ENCODE measurements at places on chromosomes 11 and 22.
A peak's percentile ranks its signal among the peaks of the same experiment; 100 is the strongest.

DNA sequence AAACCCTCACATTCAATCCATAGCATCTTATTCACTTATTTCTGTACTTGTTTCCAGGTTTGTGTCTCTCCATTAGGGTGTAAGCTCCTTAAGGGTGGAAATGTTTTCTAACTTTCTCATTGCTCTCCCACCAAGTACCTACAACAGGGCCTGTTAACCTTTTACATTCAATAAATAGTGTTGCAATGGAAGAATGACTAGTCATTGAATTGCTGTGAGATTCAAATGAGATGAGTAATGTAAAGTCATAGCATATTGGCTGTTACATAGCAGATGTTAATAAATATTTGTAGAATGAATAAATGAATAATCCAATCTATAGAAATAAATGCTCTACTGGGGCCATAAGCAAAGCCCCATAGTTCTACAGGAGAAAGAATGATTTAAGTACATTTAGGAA lies 75.4 kb upstream of the DDI1 start:
- no peak for DNase-seq

GRCh38 chr11:19306179-19306944 lies 65.6 kb upstream of the E2F8 start:
- DNase-seq: no peak

- peak; percentile 12 for DNase-seq
Observed at GRCh38 chr11:88814076-88814475, 251.7 kb downstream of the GRM5 start.

DNA sequence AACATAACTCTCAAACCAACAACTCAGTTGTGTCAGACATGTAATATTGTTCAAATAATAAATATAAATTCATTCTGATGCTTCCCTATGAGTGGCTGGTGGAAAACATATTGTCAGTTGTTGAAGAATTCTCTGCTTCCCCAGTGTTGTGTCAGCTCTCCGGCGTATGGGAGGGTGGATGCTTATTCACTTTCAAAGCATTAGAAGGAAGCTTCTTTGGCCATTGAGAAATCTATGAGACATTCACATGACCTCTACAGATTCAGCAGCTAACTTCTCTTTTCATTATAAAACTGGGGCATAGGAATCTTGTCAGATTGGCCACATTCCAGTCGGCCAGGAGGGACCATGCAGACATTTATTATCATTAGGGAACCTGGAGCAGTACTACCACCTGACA lies 2.9 kb downstream of the OR51V1 start:
- DNase-seq: no peak

DNA sequence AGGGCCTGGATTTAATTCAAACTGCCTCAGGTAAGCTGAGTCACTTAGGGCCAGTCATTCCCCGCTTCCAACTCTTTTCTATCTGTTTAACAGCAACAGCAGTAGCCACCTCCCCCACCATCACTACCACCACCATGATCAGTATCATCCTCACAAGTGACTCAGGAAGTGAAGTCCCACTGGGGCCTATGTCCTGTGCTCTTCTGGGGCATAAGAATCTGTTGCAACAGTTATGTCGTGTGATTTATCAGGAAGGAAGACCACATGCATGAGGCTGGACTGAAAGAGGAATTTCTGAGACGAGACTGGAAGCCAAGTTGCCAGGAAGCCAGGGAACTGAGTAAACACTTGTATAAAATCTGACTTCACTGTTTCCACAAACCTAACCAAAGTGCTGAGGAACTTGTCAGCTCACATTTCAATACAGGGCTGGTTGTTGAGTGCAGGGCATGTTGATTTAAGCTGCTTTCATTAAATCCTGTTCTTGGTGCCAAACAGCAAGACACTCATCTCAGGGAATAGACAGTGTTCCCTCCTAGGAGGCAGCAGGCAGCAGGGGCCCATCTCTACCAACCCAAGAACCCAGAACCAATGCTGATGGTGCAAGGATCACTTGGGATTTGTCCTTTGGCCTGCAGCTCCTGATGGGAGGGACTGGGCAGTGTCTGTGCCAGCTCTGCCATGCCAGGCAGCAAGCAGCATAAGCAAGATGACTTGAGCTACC lies 226.7 kb upstream of the NARS2 start:
- no peak for DNase-seq

DNA sequence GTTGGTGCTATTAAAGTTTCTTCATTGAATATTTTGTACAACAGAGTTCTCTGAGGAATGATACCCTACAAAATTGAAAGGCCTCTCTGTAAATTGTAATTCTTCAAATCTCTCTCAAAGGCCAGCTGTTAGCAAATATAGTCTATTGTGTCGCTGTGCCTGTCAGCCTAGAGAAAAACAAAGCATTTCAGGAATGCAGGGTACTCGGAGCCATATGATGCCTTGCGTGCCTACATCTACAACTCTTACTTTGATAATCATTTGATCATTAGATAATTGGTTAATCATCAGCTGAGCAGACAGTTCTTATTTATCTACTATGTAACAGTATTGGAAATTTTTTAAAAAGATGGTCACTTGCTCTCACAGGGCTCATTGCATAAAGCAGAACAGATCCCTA lies 67.3 kb downstream of the RNF169 start:
- DNase-seq: no peak

- no peak for DNase-seq
Observed at GRCh38 chr22:43226377-43227238, 39.7 kb upstream of the TTLL12 start.

- peak; percentile 7 for DNase-seq
Observed at GRCh38 chr11:100930185-100930778, 199.3 kb downstream of the PGR start.

DNA sequence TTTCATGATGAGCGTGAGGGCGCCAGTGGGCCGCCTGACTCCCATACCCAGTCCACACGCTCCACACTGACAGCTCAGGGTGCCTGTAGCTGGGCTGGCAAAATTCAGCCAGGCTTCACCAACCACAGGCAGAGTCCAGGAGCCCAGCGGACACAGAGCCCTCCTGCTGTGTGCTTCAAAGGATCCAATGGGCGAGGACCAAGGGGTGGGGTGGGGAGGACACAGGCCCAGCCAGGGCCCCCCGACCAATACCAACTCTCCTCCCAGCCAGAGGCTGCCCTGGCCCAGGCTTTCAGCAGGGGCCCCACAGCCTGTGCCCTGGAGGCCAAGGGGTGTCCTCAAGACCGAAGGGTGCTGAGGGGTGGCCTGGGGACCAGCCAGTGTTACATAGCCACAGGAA lies 336.1 kb downstream of the CTTN start:
- DNase-seq: no peak

DNA sequence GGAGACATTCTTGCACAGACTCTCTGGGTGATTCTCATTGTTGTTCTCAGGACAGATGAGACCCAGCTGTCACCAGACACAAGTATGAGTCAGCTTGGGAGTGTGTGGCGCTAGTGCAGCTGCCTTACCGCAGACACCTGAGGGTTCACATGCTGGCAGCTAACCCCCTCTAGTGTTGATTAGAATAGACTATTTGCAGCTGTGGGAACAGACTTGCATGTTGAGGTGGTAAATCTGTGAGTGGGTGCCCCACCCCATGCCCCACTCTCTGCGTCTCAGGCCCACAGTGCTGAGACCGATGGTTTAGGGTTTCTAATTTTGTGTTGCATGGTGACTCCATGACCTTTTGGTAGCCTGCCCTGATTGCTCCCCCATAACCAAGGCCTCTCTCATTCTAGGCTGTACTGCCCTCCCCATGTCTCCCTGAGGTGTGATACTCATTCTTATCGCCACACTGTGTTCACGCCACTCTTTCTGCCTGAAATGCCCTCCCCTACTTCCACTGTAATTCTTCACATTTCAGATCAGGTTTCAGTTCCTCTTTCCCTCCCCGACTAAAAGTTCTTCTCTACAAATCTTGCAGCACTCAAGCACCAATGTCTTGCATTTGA lies 73.7 kb upstream of the KIRREL3 start:
- peak; percentile 66 for DNase-seq

- DNase-seq: no peak
Observed at GRCh38 chr22:24323233-24323632, 52.6 kb downstream of the SPECC1L start.

- DNase-seq: no peak
Observed at GRCh38 chr11:64566042-64566914, 24.7 kb upstream of the SLC22A12 start.

GRCh38 chr22:49933236-49934159 lies 15.1 kb downstream of the CRELD2 start:
- DNase-seq: no peak

DNA sequence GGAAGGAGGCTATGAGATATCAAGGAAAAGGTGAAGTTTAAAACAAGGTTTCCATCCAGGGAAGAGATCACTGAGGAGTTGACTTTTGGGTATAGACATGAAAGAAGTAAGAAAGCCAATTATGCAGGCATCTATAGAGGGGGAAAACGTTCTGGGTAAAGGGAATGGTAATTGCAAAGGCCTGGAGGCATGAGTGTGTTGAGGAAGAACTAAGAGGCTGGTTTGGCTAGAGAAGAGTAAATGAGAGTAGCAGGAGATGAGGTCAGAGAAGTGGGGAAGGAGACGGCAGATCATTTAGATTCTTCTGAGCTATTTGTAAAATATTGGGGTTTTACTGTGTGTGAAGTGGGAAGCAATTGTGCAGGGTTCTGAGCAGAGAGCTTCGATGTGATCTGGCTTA lies 7.6 kb downstream of the ENDOD1 start:
- no peak for DNase-seq

DNA sequence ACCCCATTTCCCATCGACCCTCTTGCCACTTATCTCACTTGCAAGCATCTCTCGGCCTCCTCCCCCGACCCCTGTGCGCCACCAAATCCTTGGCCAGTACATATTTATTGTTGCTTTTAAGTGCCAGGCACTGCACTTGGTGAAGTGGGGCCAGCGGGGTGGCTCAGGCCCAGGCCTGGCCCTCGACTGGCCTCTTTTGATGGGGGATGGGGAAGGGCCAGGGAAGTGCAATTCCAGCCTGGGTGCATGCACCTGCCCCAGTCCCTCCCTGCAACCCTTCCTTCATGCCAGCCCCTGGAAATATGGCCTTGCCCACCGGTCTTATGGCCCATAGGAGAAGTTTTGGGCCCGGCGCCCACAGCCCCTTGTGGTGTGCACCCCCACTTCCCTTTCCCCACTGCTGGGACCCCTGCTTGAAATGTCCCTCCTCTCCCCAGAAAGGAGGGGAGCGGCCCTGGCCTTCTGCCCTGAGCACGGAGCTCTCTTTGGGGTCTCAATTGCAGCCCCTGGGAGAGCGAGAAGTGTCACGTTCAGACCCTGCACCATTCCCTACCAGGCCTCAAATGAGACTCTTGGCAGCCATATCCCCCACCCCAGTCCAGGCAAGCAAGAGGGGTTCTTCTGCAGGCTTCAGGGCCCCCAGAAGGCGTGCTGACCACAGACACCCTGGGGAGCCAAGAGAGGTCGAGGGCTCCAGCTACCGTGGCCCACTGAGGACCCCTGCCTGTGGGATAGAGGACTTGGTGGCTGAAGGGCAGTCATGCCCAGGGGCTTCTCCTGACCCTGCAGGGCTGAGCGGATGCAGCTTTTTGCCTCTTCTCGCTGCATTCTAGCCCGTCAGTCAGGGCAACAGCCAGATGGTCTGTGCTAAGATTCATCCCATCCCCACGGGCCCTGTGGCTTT lies 961 bp downstream of the SUSD2 start:
- DNase-seq: no peak

- peak; percentile 80 for DNase-seq
Observed at GRCh38 chr11:9060700-9061111, 30.7 kb downstream of the SCUBE2 start.

DNA sequence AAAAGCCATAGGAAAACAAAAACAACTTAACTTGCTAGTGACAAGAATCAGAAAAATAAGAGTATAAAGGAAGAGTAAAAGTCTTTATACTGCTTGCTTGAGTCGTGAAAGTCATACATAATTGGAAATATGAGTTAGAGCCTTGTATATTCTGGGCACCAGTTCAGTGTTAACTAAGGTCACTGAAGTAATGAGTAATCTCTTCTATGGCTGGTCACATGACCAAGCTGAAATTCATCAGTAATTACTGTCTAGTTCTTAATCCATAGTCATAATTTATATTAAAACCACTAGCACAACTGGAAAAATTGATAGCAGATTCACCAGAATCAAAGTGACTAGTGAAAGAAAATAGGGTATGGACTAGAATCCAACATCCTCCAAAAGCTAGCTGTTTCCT lies 84.4 kb upstream of the SLC5A12 start:
- DNase-seq: no peak

DNA sequence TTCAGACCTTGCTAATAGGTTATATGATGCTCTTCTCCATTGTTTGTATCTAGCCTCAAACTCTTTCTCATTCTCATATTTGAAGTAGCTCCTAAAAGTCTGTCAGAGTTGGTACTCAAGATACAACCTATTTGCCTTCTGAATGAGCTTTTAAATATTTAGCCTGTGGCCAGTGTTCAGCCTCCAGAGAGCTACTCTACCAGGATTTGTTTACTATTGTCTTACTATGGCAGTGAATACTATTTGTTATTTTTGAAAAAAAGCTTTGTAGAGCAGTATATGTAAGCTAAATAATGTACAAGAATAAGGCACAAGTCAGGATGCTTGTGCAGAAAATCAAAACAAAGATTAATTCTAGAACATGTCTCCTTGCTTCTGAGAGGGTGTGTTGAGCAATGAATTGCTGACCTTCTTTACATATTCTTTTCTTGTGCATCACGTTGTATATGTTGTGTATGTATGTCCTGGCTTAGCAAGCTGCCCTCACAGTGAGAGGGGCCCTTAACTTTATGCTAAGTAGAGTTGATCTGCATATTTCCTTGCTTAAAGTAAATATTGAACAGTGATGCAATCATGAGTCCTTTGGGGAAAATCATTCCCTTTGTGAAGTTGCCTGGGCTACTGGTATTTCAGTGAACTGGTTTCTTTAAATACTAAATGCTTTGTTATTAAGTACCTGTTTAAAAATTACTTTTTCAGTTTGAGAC lies 438.0 kb downstream of the LUZP2 start:
- no peak for DNase-seq

GRCh38 chr11:133306019-133306418 lies 226.3 kb downstream of the OPCML start:
- DNase-seq: no peak

- no peak for DNase-seq
Observed at GRCh38 chr22:34973016-34973415, 92.9 kb upstream of the ISX start.

- DNase-seq: no peak
Observed at GRCh38 chr11:18697576-18697975, 1.0 kb upstream of the TMEM86A start.

- DNase-seq: no peak
Observed at GRCh38 chr11:7691759-7692350, 14.4 kb downstream of the OVCH2 start.

DNA sequence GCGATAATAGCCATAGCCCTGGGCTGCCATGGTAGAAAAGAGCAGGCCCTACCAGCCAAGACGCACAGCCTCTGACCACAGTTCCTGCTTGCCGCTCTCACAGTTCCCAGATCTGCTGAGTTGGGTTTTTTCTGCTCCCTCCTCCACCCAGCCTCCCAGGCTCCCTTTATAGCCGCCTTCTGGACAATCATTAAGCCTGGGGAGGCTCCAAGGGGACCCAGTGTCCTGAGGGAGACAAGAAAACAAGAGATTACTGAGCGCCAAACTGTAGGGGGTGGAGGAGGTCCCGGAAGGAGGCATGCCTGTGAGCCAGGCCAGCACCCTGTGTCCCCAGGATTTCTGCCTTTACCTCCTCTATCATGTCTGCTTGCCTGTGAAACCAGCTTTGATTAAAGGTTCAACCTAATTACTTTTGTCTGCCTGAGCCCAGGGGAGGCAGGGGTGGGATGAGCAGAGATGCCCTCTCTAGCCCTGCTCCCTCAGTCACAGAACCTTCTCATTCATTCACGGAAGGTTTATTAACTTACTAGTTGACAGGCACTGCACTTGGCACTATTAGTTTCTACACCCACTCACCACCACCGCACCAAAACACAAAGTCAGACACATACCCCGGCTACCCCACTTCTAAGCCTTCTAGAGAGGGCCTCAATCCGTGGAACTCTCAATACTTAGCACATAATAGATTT lies 1.2 kb downstream of the SLC37A4 start:
- DNase-seq: peak; percentile 40
